ENCODE measurements at places on chromosomes 1 and 21. TPM values are rescaled to one million over a fixed set of nuclear protein-coding genes. Genes with fewer than 3 reads are reported as not detected.

FAM167B gene
- 0.27 TPM for polyA plus RNA-seq

C1QB gene
- not detected for polyA plus RNA-seq

BRINP3 gene
- not detected for polyA plus RNA-seq

TSACC gene
- polyA plus RNA-seq = 0.98 TPM

FNDC5 gene
- polyA plus RNA-seq = not detected

TTLL10 gene
- 0.02 TPM for polyA plus RNA-seq

LINGO4 gene
- not detected for polyA plus RNA-seq

GPR37L1 gene
- polyA plus RNA-seq = 0.02 TPM

CFHR2 gene
- polyA plus RNA-seq = not detected
